Brain (organoid and tissue), 16 donors: ENCODE measurements at places on chromosomes 16 and 17. TPM values are rescaled to one million over a fixed set of nuclear protein-coding genes. Genes with fewer than 3 reads are reported as not detected.

GRCh38 chr17:28700830-28701492 is 10.7 kb downstream of the PROCA1 start:
- no peak for DNase-seq

GRCh38 chr17:9307313-9307998 is 268.2 kb downstream of the STX8 start:
- DNase-seq, result no peak

DNA sequence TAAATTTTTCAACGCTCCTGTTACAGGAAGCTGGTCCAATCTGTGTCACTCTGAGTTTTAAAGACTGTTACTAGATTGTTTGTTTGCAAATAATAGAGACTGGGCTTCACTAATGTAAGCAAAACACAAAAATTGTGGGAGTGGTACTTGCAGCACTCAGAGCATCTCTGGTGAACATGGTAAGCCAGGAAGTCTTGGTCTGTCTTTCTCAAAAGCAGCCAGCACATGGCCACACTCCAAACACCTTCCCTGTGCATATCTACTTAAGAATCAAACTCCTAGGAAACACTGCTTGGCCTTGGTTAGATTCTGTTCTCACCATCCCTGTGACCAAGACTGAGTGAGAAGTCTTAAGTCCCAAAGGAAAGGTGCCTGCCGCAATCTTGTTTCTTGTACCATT is 49.7 kb upstream of the SALL1 start:
- DNase-seq, result no peak

- DNase-seq, result no peak
These were observed 18.8 kb upstream of the BMERB1 start for GRCh38 chr16:15415511-15415985.

Gene NPIPB13
- polyA plus RNA-seq, result 1.1 TPM

- DNase-seq, result no peak
These were observed 23.7 kb downstream of the LASP1 start for GRCh38 chr17:38893607-38894006.
